ENCODE measurements at places on chromosomes 12 and 14.

DNA sequence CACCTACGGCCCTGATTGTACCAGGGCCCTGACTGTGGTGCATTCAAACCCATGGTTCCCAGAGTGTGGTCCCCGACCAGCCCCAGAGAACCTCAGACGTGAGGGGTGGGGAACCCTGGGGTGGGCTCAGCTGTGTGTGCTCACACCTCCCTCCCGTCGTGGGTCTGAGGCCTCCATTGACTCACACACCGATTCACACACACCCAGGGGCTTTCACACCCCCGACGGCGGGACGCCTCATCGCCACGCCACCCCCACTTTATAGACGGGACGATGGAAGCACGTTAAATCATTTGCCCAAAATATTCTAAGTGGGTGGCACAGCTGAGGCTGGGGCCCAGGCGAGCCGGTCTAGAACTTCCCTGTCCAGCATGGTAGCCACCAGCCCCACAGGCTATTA is 3.4 kb upstream of the FBRSL1 start:
- DNase-seq: no peak

DNA sequence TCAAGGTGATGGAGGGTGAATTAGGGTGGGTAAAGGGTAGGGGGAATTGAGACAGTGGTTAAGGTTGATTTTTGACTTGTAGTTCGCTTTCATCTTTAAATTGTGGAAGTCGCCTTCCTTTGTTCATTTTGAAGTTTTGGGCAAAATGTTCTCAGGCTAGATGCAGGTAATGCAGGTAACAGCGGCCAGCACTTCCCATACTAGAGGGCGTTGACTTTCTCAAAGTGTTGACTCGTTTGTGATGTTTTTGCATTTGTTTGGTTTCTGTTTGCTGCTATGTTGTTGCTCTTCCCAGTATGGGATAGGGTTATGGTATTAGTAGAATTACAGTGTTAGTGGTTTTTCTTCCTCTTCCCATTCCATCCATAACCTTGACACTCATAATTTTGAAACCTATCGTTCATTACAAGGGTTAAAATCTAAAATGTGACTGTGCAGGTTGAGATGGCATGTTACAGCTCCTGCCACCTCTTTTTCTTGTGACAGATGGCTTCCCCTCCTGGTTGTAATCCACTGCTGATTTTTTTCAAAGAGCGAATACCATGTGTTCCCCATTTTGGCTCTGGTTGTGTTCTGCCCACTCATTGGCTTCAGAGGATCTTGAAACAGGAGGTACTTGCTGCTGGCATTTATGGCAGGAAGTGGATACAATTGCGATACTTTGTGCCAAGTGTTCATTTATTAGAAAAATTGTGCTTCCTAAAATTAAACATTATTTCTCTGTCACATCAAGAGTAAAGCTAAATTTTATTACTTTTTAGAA is 57.1 kb downstream of the ERC1 start:
- DNase-seq: no peak

GRCh38 chr14:52987514-52987913 is 36.7 kb upstream of the FERMT2 start:
- no peak for DNase-seq

DNA sequence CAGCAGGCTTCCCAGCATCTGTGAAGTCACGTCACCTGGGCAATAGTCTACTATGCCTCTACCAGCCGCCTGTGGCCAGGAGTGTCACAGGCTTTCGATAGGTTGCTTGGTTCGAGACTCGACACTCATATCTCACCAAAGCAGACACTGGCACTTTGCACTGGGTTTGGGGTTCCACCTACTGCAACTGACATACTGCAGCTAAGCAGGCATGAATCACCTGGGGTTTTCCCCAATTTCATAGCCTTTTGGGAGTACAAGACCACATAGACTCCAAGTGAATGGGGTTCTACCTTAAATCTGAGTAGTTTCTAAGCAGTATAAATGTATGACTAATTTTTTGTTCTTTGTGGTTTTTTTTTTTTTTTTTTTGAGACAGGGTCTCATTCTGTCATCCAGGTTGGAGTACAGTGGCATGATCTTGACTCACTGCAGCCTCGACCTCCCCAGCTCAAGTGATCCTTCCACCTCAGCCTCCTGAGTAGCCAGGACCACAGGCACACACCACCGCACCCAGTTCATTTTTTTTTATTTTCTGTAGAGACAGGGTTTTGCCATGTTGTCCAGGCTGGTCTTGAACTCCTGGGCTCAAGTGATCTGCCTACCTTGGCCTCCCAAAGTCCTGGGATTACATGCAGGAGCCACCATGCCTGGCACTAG is 32.1 kb downstream of the DMAC2L start:
- no peak for DNase-seq

- no peak for DNase-seq
Measured at GRCh38 chr12:9699898-9700605, 30.5 kb downstream of the CLEC2D start.

DNA sequence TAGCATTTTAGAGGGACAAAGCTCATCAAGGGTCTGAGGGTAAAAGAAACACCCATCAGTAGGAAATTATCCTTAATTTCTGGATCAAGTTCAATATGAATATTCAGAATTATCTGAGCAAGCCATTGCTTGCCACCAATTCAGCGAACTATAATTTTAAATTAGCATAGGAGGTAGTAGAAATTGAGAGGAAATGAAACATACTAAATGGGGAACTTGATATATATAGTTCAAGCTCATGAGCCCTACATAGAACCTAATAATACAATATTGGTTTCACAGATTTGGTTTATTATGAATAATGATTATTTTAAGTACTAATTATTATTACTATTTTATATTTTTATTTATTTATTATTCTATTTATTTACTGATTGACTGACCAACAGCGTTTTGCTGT is 42.1 kb upstream of the GXYLT1 start:
- DNase-seq: no peak

GRCh38 chr12:15044471-15044870 is 71.6 kb downstream of the PDE6H start:
- DNase-seq: no peak

DNA sequence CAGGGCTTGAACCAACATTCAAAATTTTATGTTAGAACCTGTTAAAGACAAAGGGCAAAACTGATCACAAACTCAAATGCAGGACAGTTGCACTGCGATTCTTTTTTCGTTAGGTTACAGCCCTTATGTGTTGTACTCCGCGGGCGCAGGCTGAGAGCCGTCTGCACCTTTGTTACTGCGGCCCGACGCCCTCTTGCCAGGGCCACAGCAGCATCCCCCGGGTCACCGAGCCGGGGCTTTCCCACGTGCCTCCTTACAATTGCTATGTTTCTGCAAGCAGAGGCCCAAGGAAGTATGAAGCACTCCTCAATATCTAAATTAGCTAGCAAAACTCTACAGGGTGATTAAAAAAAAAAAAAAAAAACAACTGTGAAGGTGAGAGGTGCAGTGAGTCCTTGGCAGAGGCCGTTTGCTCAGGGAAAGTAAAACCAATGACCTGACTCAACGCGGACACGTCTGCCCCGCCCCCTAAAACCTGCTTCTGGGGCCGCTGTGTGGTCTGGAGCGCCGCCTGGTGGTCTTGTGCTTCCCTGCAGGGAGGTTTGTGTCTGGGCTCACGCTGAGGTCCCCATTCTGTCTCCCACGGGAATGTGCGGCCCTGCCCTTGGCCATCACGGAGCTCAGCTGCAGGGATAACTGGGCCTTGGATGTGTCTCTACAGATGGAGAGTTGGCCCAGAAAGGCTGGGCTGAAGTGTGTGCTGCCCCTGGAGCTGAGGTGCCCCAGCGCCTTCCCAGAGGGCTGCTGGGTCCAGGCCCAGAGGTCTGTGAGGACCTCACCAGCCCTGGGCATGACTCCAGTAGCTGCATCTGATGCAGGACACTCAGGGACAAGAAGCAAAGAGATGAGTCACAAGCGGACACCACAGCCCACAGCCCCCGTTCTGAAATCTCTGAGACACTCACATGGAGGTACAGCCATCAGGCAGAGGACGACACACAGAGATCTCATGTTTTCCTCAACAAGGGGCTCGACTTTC is 418.5 kb downstream of the TMEM121 start:
- peak; percentile 38 for DNase-seq

GRCh38 chr14:68944162-68944561 is 34.9 kb downstream of the ACTN1 start:
- DNase-seq: no peak

DNA sequence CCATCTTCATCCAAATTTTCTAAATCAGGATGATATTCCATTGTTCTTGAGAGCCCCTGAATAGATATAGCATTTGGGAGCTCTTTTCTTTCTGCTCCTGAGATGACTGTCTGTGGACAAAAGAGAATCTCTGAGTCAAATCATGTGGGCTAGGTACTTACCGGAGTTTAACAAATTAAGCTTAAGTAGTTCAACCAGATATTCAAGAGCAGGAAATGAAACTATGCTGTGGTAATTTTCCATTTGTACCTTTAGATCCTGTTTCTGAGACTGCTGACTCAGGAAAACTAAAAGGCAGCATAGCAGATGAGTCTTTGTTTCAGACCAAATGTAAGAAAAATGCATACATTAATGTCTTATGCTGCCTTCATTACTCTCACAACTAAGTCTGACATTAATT is at the start of gene CLEC7A:
Gene CLEC7A, minus strand, starts transcription at position 158 of the 400 bp plus-strand sequence. Its CDS starts 117 bp downstream, at position 41.
- no peak for DNase-seq

- DNase-seq: no peak
Measured at GRCh38 chr14:50085570-50086320, 30.6 kb downstream of the VCPKMT start.

DNA sequence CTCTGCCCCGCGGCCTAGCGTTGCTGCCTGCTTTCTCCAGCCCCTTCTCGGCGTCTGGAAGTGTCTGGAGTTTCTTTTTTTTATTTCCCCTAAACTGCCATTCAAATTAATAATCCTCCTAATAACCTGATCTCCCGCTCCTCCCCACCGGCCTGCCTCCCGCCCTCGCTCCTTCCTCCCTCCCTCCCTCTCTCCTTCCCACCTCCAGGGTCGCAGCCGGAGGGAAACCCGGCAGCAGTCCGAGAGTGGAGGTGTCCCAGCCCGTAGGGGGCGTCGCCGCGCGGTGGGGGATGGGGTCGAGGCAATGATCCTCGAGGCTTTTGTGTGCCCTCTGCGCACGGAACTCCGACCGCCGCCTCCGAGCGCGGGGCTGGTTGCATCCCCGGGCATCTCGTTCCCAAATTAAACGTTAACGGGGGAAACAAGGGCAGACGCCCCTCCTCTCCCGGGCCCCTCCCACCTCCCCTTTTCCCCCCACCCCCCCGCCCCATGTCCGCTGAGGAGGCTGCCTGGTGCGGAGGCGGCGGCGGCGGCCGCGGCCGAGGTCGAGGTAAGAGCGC is 1.0 kb upstream of the SOCS2 start:
- peak; percentile 54 for DNase-seq

DNA sequence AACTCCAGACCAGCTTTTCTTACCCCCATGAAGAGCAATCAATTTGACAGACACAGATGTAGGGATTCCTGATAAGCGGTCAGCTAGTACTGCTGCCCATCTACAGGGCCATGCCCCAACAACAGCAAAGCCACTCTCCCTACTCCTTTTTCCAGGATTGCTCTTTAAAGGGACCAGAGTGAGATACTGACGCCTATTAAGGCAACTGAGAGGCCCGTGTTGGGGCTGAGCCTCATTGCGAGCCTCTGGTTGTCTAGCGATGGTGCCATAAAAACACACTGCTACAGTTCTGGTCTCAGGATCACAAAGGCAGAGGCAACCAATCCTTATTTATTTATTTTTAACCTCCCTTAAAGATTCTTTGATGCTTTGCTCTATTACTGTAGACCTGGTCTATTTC is 31.1 kb downstream of the AK7 start:
- DNase-seq: no peak

GRCh38 chr12:66340131-66340530 is 37.8 kb downstream of the HELB start:
- no peak for DNase-seq

DNA sequence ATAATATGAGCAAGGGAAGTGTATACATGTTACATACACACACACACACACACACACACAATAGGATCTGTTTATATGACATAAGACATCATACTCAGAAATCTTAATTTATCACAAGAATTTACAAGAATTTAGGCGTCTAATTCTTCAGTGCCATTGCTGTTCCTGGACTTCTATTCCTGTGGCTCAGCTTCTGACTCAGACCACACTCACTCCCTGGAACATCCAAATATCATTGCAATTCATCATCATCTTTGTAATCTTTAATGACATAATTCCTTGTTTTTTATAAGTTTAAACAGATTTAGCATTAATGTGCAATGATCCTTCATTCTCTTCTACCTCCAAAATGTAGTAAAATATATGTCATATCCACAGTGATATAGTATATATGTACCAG is 544.2 kb downstream of the FOXG1 start:
- DNase-seq: no peak
